ENCODE measurements at places on chromosomes 4 and X. TPM values are rescaled to one million over a fixed set of nuclear protein-coding genes. Genes with fewer than 3 reads are reported as not detected.

GRCh38 chrX:102599951-102600579 is 750 bp downstream of the ARMCX5 start:
- DNase-seq: no peak

Gene ARAP2
- 4.8 TPM for polyA plus RNA-seq

GRCh38 chr4:143282211-143282707 is 54.4 kb upstream of the GAB1 start:
- no peak for DNase-seq

- DNase-seq: no peak
These were observed 77.8 kb downstream of the CD38 start for GRCh38 chr4:15855804-15856475.

DNA sequence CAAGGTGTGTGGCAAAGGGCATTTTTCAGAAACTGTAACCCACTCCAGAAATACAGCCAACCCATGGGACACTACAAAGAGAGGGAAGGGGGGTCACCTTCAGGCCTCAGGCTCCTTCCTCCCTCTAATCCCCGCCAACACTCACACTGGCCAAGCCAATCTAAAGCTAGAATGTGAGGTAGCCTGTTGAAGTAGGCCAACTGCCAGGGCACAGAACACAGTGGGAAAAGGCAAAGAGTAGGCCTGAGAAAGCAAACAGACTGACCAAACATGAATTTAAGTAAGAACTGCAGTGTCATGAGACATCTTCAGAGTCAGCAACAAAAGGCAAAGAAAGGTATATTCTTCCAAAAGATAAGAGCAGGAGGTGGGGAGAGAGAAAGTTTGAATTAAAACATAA is 289.0 kb downstream of the HNRNPD start:
- DNase-seq: no peak

GRCh38 chrX:3540105-3540504 is 173.3 kb downstream of the PRKX start:
- DNase-seq: no peak

Gene SSX7
- polyA plus RNA-seq: not detected

All from left lung (tissue), 14 donors.